ENCODE measurements at places on chromosomes 4 and X.

GRCh38 chr4:182741054-182741453 lies 176.1 kb downstream of the DCTD start:
- DNase-seq = no peak

- no peak for DNase-seq
Observed at GRCh38 chr4:95728145-95728544, 111.7 kb upstream of the PDHA2 start.

DNA sequence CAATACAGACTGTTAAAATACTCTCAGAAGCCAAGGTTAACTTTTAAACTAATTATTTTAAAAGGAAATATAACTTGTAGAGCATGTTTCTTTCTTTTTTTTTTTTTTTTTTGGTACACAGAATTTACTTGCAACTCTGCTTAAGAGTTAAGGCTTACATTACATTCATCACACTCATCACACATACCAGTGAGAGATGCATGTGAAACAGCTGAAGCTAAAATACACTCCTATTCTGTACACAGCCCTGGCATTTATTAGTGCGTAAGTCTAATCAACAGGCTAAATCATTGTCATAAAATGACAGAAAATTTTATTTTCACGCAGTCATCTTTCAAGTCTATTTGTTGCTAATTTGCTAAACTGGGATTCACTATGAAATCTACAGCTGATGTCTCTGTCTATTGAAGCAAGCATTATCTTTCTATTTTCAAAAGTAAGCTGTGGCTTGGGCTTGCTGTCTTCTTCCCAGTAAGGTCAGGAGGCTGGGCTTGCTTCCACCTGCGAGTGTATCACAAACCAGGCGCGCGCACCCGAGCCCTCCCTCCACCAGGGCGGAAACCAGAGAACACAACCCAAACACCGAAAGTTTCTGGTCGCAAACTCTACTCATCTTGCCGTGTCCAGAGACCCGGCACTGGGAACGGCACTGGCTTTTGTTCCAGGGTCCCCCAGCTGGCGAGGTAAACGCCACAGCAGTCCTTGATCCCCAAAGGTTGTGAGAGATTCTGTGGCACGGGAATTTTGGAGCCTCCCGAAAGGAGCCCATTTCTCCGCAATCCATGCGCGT lies 3.9 kb downstream of the MAML3 start:
- peak; percentile 41 for DNase-seq

DNA sequence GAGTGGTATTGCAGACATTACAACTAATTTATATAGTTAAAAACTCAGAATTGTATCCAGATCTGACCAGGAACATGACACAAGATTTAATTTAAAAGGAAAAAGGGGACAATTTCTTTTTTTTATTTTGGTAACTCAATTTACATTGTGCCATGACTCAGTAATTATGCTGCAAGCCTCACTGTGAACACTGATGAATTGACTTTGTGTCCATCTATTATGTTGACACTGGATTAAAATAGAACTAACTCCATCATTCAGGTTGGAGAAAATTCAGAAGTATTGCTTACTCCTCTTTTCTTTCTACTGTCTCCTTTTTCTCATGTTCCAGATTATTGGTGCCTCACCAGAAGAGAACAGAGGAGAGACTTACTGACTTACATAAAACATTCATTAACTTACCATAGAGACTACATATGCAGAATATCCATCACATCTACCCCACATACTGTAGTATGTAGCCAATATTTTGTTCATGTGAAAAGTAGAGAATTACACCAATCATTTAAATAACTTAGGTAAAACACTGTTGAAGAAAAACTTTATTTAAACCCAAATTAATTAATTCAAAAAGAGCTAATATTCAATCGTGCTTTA lies 15.8 kb upstream of the LEF1 start:
- no peak for DNase-seq

- DNase-seq = no peak
Observed at GRCh38 chr4:138576684-138577083, 334.5 kb upstream of the SLC7A11 start.

DNA sequence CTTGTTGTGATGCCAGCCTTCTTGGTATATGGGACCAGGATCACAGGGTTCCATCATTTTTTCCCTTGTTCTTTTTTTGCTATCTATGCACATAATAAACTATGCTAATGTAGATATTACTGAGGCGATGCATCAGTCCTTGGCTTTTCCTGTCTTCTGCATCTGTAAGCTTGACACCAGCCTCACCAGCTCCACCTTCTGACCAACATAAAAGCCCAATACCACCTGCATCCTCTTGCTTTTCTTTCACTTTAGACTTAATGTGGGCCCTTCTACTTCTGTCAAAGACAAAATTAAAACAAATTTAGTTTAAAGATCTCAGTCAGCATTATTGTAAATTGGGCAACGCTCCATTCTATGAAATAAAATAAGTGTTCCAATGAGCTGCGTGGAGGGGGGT lies 1718.8 kb upstream of the PCDH10 start:
- no peak for DNase-seq

DNA sequence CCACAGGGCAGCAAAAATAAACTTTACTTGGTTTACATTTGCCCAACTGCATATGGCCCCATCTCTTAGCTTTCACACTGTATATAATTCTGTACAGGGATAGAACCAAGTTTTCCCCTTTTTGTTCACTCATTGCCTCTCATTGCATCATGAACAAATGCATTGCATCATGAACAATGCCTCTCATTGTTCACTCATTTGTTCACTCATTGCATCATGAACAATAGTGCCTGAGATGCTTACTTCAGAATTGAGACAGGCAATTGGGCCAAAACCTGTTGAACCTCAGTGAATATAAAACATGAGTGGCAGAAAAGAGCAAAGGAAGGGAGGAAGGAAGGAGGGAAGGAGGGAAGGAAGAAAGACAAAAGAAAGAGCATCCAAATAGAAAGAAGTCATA lies 98.2 kb downstream of the SOWAHB start:
- DNase-seq = no peak

GRCh38 chr4:151624626-151625565 lies 135.9 kb downstream of the GATB start:
- DNase-seq = no peak

- DNase-seq = no peak
Observed at GRCh38 chr4:7393601-7394575, 40.8 kb downstream of the PSAPL1 start.

GRCh38 chrX:9127986-9128385 lies 94.1 kb upstream of the FAM9B start:
- no peak for DNase-seq

DNA sequence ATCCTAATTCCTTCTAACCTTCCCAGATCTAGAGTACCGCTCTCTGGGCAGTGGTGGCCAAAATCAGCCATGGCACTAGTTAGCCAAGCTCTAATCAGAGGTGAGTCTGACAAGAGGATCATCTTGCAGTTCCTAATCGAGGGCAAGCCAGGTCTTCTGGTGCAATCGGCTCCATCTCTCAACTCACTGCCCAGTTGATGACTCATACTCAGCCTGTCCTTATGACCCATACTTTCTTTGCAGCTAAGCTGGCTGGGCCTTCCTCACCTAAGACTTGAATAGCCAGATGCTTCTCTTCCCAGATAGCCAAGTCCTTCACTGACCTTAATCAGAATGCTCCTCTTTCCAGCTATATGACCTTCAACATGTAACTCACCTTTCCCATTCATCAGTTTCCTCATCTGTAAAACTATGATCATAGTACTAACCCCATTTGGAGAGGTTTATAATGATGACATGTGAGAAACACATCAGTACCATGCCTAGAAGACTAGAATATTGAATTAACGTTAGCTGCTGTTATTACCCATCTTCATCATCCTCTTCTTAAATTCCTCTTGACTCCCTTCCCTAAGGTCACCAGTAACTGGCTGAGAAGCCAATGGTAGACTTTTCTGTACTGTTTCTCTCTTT lies 57.1 kb downstream of the RELL1 start:
- DNase-seq = no peak

DNA sequence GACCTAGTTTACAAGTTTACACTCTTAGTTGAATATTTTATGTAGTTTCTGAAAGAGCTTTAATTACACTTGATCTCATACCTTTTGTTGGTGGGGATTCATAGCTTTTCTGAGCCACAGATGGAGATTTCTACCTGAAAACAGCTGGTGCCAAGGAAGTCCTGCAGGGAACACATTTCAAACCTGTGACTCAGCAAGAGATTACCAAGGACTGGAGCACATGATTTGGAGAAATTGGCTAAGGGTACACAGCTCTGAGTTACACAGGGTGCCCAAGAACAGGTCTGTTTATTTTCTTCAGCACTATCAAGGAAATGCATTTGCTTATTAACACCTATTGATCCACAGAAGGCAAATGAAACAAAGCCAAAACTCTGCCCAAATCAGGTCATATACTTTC lies 691.5 kb downstream of the KCTD8 start:
- no peak for DNase-seq

DNA sequence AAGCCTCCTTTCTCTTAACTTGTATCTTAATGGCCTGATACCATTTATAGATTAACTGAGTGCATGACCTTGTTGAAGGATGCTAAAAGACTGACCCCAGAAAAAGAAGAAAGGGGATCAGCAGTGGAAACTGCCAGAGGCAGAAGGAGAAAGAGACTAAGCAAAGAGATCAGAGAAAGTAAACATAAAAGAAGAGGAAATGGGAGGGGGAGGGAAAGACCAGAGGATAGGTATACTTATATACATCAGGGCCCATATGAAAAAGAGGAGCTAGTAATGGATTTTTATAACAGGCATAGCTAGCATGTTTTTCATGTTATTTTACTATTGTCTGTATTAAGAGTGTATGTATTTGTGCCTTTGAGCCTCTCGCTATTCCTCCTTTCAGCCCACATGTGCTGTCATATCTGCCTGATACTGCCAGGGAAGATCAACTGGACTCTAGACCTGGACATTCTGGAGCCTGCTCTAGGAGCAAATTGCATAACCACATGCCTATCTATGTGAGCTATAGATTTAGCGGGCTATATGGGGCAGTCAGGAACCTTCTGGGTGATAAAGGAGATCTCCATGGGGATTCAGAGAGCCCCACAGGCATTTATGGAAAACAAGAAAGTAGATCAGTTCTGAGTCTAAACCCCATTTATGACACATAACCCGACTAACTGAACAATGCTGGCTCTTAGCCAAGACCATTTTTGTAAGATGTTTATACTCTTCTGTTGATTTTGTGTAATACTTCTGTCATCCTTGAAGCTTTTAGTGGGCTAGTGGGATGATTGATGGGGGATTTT lies 13.4 kb upstream of the SNX12 start:
- DNase-seq = no peak

GRCh38 chrX:3522101-3522650 lies 175.7 kb upstream of the MXRA5 start:
- no peak for DNase-seq

DNA sequence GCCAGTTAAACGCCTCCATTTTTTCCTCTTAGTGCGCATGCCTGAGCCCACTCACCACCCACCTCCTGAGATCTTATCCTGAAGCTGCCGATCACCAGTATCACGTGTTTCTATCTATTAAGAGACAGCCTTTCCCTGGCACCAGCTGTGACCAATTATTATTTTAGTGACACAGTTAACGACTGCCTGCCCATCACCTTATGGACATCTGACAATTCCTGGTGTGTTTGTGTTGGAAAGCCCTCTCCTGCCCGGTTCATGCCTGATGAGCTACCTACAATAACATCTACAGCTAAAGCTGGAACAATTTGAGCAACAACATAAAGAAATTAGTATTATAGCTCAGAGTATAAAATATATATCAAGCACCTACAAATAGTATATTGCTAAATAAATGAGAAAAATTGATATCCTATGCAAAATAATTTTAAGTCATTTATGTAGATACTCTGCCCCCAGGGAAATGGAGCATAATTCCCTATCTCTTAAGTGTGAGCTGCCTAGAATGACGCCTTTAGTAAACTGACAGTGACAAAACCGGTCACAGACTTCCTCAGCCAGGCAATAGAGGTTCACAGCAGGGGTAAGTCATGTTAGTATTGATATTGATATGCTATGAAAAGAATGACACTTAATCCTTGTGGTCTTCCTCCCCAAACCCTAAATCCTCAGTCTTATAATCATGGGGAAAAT lies 862.2 kb downstream of the TRAM1L1 start:
- no peak for DNase-seq

DNA sequence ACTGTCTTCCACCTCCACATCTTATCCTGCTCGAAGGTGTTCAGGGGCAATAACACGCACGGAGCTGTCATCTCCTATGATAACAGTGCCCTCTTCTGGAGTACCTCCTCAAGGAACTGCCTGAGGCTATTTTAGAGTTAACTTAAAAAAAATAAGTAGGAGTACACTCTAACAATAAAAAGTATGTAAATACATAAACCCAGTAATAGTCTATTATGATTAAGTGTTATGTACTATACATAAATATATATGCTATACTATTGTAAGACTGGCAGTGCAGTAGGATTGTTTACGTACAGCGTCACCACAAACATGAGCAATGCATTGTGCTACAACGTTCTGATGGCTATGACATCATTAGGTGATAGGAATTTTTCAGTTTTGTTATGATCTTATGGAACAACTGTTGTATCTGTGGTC lies 34.5 kb upstream of the TLR2 start:
- no peak for DNase-seq

GRCh38 chr4:138510053-138510452 lies 267.9 kb upstream of the SLC7A11 start:
- DNase-seq = no peak

DNA sequence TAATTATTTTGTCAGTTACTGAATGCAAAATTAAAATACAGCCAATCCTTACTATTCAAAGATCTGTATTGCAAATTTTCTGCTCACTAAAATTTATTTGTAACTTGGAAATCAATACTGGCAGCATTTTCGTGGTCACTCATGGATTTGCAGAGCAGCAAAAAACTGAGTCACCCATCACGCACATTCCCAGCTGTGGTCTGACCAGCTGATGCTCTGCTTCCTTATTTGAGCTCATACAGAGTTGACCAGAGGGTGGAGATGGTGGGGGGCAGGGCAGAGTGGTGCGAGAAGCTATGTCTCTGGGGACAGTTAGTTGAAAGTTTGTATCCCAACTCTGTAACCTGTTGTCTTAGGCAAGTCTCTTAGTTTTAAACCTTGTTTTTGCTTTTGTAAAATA lies 214.8 kb downstream of the SPCS3 start:
- no peak for DNase-seq

DNA sequence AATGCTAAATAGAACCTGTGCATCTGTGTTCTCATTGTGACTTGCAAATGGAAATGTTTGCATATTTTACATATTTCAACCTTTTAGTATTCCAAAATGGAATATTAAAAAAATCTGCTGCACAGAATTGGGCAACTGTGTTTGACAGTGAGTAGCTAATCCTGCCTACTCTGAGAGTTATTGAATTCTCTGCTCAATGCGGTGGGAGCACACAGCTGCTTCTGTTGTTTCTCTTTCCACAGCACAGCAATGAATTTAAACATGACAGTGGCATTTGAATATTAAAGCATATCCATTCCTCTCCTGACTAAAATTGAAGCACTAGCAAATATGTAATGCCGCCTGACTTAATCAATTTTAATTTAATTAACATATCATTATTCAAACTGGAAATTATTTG lies 366.6 kb downstream of the GASK1B start:
- DNase-seq = no peak

DNA sequence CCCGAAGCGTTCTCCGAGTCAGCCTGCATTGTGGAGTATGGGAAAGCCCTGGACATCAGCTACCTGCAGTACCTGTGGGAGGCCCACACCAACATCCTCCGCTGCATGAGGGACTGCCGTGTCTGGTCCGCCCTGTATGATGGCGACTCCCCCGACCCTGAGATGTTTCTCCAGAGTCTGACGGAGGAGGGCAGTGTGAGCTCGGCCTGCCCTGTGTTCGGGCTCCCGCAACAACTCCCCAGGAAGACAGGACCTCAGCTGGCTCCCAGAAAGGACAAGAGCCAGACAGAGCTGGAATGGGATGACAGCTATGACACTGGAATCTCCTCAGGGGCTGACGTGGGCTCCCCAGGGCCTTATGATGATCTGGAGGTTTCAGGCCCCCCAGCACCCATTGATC lies 111.3 kb downstream of the GATB start:
- no peak for DNase-seq

Measured in stimulated activated CD8-positive, alpha-beta memory T cell treated with anti-CD3 and anti-CD28 coated beads, Interleukin-7, amount 100 ng/mL, for 1 hour (primary cell).